ENCODE measurements at places on chromosomes 3 and 15. TPM values are rescaled to one million over a fixed set of nuclear protein-coding genes. Genes with fewer than 3 reads are reported as not detected.
A peak's percentile ranks its signal among the peaks of the same experiment; 100 is the strongest.

- DNase-seq = no peak
Observed at GRCh38 chr3:185715091-185715490, 109.8 kb downstream of the IGF2BP2 start.

DNA sequence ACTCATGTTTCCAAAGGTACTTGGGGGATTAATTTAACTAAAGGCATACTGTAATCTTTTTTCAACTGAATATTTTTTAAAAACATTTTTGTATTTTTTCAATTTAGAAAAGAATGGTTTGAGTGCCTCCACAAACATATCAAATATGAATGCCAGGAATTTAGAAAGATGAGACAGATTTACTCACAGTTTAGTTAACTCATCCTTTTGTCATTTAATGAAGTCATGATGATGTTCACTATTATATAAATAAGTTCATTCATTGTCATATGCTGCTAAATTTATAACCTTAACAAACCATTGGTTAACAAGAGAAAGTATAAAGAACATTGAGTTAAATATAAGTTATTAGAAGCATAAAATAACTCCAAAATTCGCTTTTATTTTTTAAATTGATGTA, 50.0 kb downstream of the FGF7 start:
- no peak for DNase-seq

GRCh38 chr3:43691120-43691995, 620 bp downstream of the ABHD5 start:
- peak; percentile 56 for DNase-seq

DNA sequence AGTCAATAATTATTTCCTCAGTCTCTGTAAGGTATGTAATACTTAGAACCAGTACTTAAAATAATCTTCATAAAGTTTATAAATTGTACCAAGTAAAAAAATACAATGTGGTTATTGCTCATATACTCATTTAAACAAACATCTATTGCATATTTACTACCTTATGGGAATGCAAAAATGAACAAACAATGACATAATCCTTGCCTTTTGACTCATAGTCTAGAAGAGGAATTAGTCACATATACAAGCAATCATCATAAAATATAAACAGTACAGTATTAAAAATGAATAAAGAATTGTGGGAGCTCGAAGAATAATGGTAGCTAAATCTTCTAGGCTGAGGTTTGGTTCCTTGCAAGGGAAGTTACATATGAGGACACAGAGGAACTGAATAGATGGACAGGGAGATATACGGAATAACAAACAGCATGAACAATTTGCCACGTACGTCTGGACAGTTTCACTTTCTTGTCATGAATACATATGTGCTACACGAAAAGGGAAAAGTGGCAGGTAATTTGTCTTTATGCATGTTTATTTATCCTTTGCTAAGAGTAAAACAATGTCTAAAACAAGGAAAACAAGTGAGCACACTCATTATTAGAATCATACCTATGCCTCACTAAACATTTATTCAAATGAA, 17.2 kb downstream of the IMPG2 start:
- no peak for DNase-seq

- no peak for DNase-seq
Observed at GRCh38 chr3:144162042-144162441, 190.4 kb downstream of the DIPK2A start.

DNA sequence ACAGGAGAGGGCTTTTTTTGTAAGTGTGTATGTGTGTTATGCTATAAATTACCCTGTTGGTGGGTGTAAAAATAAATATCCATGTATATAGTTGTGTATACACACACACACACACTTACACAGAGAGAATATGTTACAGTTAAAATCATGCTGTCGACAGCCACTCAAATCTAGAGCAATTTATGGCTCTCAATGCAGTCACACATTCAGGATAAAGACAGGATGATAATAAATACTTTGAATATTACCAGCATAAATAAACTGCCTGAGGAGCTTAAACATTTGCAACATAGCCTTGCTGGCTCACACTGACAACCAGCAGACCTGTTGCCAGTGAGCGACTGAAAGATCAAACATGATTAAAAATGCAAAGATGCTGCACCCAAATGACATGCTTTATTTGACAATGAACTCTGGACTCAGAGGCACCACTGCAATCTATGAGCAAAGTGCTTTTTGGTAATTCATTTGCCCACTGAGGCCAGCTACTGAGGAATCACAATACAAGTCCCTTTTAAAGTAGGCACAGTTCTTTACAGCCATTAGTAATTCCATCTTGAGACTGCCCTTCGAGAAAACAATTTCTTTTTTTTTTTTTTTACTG, 458.9 kb downstream of the FHIT start:
- no peak for DNase-seq

GRCh38 chr3:197471221-197472010, 84.4 kb downstream of the BDH1 start:
- no peak for DNase-seq

GRCh38 chr3:71708476-71709105, 16.6 kb downstream of the EIF4E3 start:
- no peak for DNase-seq

- no peak for DNase-seq
Observed at GRCh38 chr15:41018534-41018933, 65.3 kb downstream of the CHAC1 start.

DNA sequence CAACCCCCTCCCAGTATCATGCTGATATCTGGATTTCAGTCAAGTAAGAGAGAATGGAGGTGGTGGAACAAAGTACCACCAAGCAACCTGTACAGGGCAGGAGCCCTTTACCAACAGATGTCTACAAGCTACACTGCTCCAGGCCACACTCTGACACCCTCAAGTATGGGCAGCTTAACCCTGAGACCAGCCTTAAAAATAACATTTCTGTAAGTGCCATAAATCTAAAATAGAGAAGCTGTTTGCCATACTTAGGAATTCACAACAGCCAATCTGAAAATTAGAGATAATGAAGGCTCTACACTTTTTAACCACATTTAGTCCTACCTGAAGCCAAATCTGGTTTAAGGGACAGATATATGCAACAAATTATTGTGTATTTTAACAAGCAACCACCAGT, 59.7 kb downstream of the C3orf70 start:
- DNase-seq = no peak

- DNase-seq = no peak
Observed at GRCh38 chr15:92142242-92143232, 251.1 kb upstream of the ST8SIA2 start.

DNA sequence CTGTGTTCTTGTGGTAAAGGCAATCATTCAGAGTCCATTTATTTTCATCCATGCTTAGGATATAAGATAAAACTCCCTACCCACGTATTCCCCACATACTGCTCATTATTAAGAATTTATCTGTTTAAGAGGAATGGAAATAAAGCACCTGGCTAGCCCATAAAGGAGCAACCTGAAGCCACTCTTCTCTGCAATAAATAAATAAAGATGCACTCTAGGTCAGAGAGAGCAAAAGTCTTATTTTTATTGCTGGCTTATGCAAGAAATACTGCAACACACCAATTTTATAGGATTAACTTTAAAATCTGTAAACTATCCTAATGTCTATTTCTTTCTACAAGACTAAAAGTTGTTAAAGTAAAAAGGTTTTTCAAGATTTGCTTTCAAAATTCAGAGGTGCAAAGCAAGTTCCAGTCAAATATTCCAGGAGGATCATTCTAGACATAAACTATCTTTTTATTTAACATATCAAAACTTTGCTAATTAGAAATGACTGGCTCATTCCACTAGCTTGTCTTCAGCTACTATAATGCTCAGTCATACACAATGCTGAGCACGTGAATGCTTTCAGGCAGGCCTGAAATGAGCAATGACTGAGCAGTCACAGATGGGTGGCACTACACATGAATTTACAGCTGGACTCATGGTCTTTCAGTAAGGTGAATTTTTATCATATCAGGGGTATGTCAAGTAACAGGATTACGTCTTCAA, 7.1 kb downstream of the TJP1 start:
- no peak for DNase-seq

GRCh38 chr3:156553705-156554356, 1.1 kb downstream of the SSR3 start:
- peak; percentile 63 for DNase-seq

DNA sequence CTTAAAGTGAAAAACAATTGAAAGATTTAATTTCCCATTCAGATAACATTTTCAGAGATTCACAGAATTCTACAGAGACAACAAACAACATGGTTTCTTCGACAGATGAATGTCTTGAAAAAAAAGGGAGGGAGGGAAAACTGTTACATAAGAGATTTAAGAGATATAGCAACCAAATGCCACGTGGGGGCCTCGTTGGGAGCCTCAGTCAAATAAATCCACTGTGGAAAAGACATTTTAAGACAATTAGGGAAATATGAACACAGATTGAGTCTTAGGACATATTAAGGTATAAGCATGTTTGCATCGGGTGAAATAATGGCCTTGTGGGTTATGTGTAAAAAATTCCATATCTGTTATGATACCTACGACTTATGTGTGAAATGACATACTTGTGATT, 5.0 kb upstream of the PRRT3 start:
- DNase-seq = no peak

DNA sequence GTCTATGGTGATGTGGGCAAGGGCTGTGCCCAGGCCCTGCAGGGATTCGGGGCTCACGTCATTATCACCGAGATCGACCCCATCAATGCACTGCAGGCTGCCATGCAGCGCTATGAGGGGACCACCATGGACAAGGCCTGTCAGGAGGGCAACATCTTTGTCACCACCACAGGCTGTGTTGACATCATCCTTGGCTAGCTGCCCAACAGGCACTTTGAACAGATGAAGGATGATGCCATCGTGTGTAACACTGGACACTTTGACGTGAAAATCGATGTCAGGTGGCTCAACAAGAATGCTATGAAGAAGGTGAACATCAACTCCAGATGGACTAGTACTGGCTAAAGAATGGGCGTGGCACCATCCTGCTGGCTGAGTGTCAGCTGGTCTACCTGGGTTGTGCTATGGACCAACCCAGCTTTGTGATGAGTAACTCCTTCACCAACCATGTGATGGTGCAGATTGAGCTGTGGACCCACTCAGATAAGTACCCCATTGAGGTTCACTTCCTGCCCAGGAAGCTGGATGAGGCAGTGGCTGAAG, 6.1 kb upstream of the USP8 start:
- DNase-seq = no peak

DNA sequence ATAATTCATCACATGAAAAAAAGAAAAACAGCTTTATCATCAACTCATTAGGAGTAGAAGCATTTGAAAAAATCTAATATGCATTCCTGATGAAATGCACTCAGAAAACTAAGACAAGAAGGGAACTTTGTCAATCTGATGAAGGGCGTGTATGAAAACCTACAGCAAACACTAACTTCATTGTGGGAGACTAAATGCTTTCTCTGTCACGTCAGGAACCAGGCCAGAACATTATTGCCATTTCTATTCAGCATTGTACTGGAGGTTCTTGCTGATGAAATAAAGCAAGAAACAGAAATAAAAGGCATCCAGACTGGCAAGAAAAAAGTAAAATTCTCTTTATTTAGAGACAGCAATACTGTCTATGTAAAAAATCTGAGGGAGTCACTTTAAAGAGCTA, 235.2 kb downstream of the GABRB3 start:
- DNase-seq = no peak

GRCh38 chr3:107599772-107600145, 77.0 kb downstream of the BBX start:
- DNase-seq = no peak

GRCh38 chr3:183529185-183529584, 26.3 kb downstream of the KLHL6 start:
- no peak for DNase-seq

The TPRG1 gene
- total RNA-seq = not detected

The SMARCC1 gene
- total RNA-seq = 71.3 TPM

The VWA5B2 gene
- total RNA-seq = not detected

The CISH gene
- not detected for total RNA-seq

The RPL29 gene
- total RNA-seq = 2,656 TPM

The ARID3B gene
- 17.7 TPM for total RNA-seq

The SLC12A1 gene
- total RNA-seq = not detected

The CAMK2N2 gene
- 5.0 TPM for total RNA-seq

The ADGRG7 gene
- total RNA-seq = not detected

The P2RY14 gene
- not detected for total RNA-seq

The CRYGS gene
- total RNA-seq = 12.2 TPM

The CCDC13 gene
- total RNA-seq = 1.9 TPM

The CP gene
- total RNA-seq = not detected

Measured in Karpas-422 (cell line).